ENCODE measurements at places on chromosomes 13 and 19.

GRCh38 chr13:58087566-58087965, 456.0 kb downstream of the PCDH17 start:
- DNase-seq = no peak

GRCh38 chr13:39916330-39916729, 260.9 kb downstream of the COG6 start:
- no peak for DNase-seq

DNA sequence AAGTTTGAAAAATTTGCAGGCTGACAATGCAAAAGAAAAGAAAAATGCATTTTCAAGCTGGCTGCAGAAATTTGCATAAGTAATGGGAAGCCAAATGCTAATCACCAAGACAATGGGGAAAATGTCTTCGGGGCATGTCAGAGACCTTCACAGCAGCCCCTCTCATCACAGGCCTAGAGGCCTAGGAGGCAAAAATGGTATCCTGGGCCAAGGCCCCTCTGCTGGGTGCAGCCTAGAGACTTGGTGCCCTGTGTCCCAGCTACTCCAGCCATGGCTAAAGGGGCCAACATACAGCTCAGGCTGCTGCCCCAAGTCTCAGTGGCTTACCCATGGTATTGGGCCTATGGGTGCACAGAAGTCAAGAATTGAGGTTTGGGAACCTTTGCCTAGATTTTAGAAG, 155.2 kb downstream of the B3GLCT start:
- no peak for DNase-seq

DNA sequence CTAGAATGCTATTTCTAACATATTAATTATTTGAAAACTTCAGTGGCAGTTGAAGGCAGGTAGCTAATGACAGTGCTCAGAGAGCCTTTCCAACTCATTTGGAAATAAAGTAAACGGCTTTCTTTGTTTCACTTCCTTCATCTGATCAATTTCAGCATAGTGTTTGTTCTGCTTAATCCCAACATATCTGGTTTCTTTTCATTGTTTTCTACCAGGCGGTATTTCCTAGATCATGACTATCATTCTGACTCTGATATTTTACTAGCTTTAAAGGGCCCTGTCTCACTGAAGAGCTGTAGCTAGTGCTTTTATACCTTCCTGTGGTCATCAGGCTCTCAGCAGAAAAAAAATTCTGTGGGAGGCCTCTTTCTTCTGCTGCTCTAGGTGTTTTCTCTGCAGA, 178.6 kb downstream of the RBM26 start:
- DNase-seq = peak; percentile 36

- no peak for DNase-seq
These were observed 19.8 kb upstream of the ISYNA1 start for GRCh38 chr19:18457483-18458331.

DNA sequence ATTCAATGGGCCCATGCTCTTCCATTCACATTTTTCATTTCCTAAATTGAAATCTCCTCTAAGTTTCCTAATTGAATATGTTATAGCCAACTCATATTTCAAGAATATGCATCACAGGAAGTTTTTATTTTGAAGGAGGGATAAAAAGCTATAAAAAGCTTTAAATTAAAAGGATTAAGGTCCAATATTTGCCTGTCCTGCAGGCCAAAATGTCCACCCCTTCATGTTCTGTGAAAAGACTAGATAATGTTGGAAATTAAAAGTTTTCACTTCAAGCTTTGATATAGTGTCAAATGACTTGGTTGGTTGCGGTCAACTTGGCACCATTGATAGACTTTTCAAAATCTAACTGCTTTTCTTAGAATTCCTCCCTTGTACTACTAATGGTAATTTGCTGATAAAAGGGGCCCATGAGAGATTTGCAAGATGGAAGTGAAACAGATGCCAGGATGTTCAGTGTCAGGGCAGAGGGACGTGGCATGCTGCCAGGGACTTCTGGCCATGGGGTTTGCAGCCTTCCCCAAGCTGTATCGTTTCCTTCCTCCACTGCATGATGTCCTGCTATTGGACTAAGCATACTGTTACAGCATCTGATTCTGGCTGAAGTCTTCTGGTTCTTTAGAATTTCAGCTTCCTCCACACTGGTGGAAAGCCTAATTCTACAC, 547.3 kb upstream of the MIR17HG start:
- no peak for DNase-seq
